ENCODE measurements at places on chromosomes 16 and 17.

DNA sequence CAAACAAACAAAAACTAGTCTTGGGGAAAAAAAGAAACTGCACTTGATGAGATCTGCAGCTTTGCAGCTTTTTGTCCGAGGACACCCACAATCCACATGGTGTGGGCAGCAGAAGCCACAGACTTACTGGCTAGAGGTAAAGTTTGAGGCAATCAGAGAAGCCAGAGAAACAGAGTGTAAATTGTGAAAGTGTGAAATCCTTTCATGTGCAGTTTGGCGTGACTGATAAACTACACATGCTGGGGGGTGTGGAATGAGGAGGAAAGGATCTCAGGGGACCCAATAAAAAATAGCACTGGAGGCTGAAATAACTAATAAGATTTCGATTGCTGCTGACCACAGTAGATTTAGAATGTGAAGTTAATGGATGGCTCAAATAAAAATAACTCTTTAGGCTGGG lies 42.4 kb upstream of the HOXB13 start:
- DNase-seq, result no peak

- no peak for DNase-seq
Observed at GRCh38 chr17:42453439-42453838, 5.2 kb upstream of the ATP6V0A1 start.

- DNase-seq, result no peak
Observed at GRCh38 chr17:5034063-5034462, 1.2 kb downstream of the SLC52A1 start.

DNA sequence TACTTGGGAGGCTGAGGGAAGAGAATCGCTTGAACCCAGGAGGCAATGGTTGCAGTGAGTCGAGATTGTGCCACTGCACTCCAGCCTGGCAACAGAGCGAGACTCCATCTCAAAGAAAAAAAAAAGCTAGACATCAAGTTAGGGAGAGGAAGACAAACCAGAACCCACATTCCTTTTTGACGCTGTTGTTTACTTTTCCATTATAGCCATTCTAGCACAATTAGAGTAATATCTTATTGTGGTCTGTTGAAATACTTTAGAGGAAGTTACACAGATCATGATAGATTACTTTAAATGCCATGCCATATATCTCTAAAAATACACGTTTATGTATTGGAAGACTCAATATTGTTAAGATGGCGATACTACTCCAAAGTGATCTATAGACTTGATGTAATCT lies 16.5 kb upstream of the ABCC1 start:
- no peak for DNase-seq

GRCh38 chr17:75773121-75773807 lies 8.3 kb upstream of the GALK1 start:
- no peak for DNase-seq

DNA sequence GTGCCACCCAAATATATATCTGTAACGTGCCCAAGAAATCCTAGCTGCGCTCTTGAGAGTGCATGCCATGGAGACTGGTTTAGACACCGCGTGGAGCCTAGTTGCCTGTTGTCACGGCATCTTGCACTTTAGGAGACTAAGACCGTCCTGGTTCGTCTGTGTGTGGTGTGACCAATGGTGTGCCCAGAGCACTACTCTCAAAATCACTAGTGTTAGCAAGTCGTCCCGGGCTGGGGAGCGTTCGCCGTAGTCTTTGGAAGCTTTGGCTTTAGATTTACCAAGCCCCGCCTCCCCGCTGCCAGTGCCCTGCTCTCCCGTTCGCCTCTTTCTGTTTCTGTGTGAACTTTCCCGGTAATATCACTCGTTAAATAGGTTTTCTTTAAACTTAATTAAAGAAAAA lies 27.0 kb downstream of the CLUH start:
- DNase-seq, result no peak

GRCh38 chr16:86200722-86201121 lies 301.8 kb downstream of the IRF8 start:
- no peak for DNase-seq
